ENCODE measurements at places on chromosomes 7 and 10.

DNA sequence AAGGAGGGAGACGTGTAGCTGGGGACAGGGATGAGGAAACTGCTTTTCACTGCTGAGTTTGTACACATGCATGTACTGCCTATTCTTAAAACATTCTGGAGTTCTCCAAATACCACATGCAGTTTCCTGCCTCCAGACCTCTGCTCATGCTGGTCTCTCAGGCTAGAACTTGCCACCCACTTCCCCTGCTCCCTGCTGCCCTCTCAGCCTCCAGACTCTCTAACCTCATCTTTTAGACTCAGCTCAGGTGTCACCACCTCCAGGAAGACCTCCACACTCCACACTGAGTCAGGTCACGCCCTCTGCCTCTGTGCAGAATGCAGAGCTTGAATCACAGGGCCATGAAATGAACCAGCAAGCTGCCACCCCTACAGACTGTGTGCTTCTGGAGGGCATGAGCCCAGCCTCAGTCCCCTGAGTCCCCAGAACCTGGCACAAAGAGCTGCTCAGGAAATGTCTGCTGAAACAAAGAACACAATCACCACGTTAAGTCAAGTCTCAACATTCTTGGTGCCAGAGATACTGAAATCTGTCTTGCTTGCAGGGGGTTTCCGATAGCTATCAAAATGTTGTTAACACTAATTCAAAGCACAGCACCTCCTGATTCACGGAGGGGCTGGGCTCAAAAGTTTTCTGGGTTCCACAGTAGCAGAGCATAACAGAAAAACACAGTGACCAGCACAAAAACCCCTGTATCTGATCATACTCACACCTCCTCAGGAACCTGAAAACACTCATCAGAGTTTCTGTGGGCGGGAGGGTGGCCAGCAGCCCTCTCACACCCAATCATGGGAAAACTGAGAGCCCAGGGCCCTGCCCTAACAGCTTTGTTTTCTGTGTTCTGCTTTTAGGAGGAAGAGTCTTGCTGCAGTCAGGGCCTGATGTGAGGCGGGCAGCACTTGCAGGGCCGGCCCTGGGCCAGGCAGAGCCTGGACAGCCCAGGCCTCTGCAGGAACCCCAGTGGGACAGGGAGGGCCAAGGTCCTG is 21.1 kb downstream of the FAM53B start:
- DNase-seq = no peak

DNA sequence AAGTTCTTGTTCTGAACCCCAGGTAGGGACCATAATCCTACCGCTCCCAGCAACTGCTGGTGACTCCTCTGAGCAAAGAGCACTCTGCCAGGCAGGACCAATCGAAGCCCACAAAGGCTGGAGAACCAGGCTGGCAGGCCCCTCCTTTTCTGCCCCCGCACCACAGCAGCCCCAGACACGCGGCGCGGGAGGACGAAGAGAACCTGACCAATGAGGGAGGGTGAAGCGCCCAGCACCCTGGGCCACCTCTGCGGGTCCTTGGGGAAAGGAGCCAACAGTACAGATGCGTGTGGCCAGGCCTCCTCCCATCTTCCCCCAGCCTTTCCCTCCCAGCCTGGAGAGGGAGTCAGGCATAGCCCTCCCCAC is 25.9 kb downstream of the CTBP2 start:
- DNase-seq = no peak

DNA sequence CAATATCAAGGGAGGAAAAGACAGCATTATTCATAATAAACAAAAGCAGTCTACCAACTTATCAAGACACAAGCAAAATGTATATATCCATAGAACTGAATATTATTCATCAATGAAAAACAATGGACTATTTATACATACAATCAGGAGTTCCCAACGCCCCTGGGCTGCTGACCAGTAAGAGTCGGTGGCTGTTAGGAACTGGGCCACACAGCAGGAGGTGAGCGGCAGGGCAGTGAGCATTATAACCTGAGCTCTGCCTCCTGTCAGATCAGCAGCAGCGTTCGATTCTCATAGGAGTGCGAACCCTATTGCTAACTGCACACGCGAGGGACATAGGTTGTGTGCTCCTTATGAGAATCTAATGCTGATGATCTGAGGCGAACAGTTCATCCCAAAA is 71.7 kb upstream of the GPR22 start:
- no peak for DNase-seq

GRCh38 chr10:5553400-5554170 is 28.8 kb downstream of the CALML3 start:
- DNase-seq = no peak

- no peak for DNase-seq
Measured at GRCh38 chr7:48035967-48036478, 680 bp downstream of the C7orf57 start.

DNA sequence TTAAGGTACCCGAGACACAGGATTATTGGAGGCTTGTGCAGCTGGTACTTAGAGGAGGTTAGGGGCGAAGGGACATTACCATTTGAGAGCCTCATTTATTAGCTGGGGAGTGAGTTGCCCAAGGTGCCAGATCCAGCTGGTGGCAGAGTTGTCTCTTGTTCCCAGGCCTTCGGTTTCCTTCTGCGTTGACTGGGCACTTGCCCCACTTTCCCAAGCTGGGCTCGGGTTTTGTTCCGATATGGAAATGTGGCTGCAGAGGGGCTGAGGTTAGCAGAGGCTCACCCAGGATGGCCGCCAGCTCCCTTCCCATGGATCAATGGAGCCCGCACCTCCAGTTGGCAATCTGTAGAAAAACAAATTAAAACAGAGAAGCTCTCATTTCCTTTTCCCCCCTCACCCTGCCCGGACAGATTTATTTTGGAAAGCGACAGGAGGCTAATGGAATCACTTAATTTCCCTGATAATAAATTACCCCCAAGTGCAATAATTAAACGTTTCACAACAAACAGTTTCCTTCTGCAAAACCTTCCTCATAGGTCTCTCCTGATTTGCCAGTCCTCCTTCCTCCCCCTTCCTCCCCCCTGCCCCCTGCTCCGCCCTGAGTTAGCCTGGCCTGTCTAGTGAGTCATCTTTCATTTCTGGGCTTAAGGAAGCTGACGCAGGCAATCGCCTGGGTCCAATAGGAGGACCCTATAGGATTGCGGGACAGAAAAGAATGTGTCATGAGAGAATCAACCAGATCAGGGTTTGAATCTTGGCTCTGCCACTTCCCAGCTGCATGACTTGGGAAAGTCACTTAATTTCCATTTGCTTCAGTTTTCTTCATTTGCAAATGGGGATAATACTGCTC is 51.7 kb downstream of the ADRA2A start:
- DNase-seq = no peak

DNA sequence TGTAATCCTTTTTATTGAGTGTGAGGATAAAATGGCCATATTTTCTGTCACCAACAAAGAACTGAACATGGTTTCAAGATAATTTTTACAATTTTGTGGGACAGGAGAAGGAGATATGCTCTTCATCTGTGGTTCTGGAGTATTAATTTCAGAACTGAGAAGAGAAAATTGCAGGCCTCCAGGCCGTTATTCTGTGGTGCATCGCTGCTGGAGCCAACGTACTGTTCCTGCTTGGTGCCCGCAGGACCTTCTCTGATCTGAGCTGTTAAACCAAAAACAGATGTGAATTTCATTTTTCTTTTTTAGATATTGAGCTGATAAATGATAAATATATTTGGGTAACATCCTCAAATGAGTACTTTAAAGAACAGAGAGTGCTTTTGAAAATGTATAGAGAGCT is 63.9 kb downstream of the IKZF1 start:
- DNase-seq = no peak

DNA sequence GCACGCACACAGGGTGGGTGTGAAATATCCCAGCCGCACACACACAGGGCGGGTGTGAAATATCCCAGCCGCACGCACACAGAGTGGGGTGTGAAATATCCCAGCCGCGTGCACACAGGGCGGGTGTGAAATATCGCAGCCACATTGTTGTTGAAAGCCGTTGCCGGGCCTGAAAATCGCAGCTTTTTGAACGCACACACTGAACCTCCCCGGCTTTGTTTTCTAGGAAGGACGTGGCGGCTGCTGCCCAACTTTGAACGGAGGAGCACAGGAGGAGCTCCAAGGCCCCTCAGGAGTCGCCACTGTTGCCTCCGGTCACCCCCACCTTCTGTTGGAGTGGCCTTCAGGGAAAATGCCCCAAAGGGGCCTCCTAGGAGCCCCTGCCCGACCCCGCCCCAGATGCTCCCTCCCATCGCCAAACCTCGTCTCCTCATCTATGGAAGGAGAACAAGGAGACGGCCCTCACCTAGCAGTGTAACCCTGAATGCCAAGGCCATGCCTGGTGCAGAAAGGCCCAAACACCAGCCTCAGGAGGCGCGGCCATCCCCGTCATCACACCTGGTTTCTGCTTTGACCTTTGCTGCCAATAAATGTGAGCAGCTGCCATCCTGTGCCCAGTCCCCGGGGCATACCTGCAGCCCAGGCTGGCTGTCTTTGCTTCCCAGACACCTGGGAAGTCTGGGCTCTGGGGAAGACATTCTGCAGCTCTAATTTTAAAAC is 318.6 kb downstream of the PTPRN2 start:
- no peak for DNase-seq

DNA sequence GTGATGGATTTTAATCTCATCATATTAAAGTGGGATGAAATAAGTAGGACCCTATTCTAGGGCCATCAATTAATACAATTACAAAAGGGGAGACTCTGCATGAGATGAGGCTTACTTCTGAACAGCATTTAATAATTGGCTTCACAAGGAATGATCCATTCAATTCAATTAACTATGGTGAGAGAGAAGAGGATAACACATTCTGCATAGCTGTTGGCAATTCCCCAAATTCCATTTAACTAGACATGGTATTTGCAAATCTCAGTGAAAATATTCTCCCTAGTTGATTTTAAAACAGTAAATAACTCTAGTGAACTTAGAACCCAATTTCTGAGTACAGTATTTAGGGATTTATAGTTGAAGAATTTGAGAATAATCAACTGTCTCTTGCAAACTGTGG is 145.3 kb downstream of the NOC3L start:
- DNase-seq = no peak

DNA sequence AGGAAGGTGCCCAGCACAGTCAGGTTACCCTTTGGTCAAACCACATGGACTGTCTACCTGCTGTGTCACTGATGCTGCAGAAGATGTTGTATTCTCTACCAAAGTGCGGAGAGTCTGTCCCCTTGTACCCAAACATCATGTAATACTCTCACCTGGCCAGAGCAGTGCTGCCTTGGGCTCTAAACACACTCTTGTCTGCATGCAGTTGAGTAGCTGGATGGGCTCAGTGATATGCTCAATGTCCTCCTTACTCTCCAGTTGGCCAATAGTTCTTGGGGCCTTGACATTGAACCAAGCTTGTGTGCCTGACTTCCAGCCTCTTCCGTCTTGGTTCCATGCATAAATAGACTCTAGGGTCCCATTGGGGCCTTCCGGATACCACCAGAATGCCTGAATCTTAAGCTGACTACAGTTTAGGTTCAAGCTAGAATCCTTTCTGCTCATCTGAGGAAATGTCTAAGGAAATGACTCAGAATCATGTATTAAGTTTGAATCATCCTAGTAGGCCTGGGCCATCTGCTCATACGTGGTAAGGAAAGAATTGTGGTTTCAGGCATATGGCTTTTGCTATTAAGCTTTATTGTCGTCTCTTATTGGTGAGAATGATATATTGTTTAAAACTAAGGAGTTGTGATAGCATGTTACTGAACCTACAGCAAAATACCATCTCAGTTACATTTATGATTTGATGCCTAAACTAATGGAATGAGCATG is 118.0 kb downstream of the OTUD1 start:
- no peak for DNase-seq

DNA sequence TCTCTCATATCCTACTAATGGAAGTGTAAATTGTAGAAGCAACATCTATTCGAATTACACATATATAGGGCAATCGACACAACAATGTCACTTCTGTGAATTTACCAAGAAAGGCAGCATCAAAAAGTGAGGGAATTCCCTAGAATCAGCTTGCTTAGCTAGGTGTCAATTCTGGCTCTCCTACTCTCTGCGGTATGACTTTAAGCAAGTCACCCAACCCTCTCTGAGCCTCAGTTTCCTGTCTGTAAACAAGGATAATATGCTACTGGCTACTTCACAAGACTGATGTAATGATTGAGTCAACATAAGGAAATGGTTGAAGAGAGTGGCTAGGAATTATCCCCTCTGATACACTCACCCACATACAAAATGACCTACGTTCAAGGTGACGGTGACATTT is 19.4 kb downstream of the CCDC6 start:
- DNase-seq = no peak

DNA sequence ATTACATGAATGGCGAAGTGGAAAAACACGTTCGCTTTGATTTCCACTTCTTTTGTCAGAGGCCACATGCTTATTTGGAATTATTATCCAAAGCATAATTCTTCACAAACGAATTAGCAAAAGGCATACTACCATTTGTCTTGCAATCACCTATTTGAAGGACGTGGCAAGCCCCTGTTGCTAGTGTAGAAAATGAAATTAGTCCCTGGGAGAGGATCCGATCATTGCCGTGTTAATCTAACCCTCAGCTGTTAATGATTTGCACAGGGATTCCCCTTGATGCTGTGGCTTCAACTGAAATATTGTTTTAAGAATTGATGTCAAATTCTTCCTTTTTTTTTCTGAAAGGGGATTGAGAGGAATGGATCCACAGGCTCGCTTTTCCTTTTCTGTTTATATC is 4.6 kb downstream of the AGMO start:
- no peak for DNase-seq

GRCh38 chr7:116354171-116354545 is 143.8 kb downstream of the TES start:
- DNase-seq = no peak

DNA sequence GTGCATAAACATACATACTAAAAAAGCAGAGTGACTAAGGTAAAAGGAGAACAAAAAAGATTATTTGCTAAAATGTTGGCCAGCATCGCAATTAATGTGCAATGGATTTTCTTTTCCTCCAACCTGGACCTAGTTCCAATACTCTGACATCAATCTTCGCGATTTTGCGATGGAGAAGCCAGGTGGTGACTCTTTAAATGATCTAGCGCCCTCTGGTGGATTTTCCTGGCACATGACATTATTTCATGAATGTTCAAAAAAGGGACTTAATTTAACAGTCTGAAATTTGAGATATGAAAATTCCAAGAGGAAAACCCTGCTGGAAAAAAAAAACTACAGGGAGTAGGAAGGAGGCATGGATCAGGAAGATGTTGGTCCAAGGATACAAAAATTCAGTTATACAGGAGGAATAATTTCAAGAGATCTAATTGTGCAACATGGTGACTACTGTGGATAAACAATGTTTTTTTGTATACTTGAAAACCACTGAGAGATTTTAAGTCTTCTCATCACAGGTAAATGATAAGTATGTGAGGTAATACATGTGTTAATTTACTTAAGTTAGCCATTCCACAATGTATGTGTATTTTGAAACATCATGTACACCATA is 4.3 kb upstream of the KCNMA1 start:
- no peak for DNase-seq

All from stimulated activated CD4-positive, alpha-beta T cell treated with anti-CD3 and anti-CD28 coated beads, Interleukin-15, amount 100 ng/mL, for 1 hour (primary cell).